ENCODE measurements at places on chromosomes 1 and 21. TPM values are rescaled to one million over a fixed set of nuclear protein-coding genes. Genes with fewer than 3 reads are reported as not detected.

Gene FAM177B
- 0.17 TPM for total RNA-seq

Gene RHBDL2
- total RNA-seq = 0.17 TPM

Gene CYP4A22
- total RNA-seq = 66.9 TPM

Gene GBP7
- 0.89 TPM for total RNA-seq

Gene SPRR3
- total RNA-seq = not detected

Gene UFC1
- 34.2 TPM for total RNA-seq

Gene MIXL1
- total RNA-seq = not detected

Gene VSIG8
- total RNA-seq = not detected

Gene KAZN
- total RNA-seq = 6.9 TPM

DNA sequence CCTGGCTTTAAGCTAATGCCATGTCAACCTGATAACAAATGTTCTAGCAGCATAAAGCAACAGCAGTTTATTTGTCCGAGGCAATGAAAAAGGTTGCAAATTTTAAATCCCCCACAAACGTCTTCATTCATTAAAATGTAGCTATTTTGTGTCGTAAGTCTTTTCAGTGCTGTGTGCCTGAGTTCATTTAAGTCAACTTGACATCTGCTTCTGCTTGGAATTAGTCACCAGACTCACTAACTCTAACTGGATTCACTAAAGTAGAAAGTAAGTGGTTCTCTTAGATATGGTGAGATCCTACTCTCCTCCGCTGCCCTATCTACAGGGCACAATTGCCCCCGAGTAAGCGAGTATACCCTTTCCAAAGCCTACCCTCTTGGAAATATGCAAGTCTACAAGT is 118.4 kb upstream of the CHRM3 start:
- H3K27ac ChIP-seq = no peak overlapping the region
- no peaks in the 10 kb centered on the region for H3K27me3 ChIP-seq
- H3K4me3 ChIP-seq = no peak overlapping the region
- no peak for DNase-seq
- no peaks in the 10 kb centered on the region for H3K36me3 ChIP-seq

- no peak overlapping the region for H3K4me3 ChIP-seq
- DNase-seq = no peak
- no peak overlapping the region for H3K27ac ChIP-seq
- H3K4me1 ChIP-seq = no peaks in the 10 kb centered on the region
- no peaks in the 10 kb centered on the region for H3K36me3 ChIP-seq
- H3K27me3 ChIP-seq = no peaks in the 10 kb centered on the region
Measured at GRCh38 chr1:20723537-20724363, 5.9 kb upstream of the KIF17 start.

DNA sequence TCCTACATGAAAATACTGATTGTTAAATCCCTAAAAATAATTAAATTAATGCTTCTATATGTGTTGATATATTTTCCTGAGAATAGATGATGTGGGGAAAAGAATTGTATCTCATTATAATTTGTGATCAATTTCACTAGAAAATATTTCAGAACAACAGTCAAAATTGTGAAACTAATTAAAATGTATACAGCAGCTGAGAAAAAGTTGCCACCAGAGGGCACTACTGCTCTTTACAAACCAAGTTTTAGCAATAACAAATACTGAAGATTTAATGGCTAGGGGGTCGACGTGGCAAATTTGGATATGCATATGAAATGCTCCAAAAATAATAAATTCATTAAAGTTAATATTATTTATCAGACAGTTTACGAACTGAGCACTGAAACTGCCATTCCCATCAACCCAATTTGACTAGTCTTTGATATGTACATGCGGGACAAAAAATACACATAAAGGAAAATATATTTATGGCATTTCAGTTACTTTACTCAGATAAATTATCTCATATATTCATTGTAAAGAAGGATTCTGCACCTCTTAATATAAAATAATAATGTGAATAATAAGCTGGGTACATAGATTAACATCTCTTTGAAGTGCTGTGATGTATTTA is 96.3 kb upstream of the TMPRSS15 start:
- H3K27ac ChIP-seq = no peak overlapping the region
- H3K4me3 ChIP-seq = no peak overlapping the region
- no peaks in the 10 kb centered on the region for H3K36me3 ChIP-seq
- H3K4me1 ChIP-seq = no peaks in the 10 kb centered on the region

DNA sequence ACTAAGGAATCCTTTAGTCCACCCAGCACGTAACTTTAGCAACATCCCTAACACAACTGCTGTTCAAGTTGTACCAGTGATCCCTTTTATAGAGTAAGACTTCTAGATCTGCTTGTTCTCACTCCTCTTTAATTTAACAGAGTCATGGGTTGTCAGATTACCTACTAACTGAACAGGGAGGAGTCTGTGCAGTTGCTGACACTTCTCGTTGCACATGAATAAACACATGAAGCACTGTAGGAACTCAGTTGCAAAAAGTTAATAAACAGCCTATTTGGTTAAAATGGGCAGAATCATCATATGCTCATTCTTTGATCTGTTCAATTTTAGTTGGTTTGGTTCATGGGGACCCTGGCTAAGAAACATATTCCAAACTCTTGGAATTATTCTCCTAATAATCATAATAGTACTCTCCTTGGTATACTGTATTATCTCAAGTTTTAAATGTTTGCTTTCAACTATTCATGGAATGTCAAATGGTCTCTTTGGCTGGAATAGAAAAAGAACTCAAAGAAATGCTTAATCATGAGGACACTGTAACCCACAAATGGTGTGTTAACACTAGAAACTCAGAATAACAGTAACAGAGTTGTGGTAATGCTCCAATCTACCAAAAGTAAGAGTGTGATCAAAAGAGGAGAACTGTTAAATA is 15.6 kb downstream of the PLPPR5 start:
- H3K4me3 ChIP-seq = no peak overlapping the region
- H3K4me1 ChIP-seq = no peaks in the 10 kb centered on the region
- H3K27ac ChIP-seq = no peak overlapping the region
- H3K27me3 ChIP-seq = no peaks in the 10 kb centered on the region
- no peaks in the 10 kb centered on the region for H3K36me3 ChIP-seq

DNA sequence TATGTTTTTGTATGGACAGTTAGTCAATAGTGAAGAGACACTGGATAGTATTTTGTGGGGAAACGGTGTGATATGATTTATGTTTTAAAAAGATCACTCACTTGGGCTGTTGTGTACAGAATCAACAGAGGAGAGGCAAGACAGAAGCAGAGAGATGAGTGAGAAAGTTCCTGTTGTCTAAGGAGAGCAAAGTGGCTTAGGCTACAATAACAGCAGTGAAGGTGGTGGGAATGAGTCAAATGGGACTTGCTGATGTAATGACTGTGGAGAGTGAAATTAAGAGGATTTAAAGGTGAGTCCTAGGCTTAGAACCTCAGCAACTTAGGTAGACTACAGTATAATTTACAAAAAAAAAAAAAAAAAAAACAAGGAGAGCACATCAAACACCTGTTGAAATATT is 169.2 kb upstream of the HP1BP3 start:
- no peaks in the 10 kb centered on the region for H3K27me3 ChIP-seq
- H3K4me1 ChIP-seq = no peaks in the 10 kb centered on the region
- H3K4me3 ChIP-seq = no peak overlapping the region
- H3K36me3 ChIP-seq = no peaks in the 10 kb centered on the region
- H3K27ac ChIP-seq = no peak overlapping the region
- DNase-seq = no peak

- no peak overlapping the region for H3K4me3 ChIP-seq
- no peaks in the 10 kb centered on the region for H3K4me1 ChIP-seq
- H3K27ac ChIP-seq = no peak overlapping the region
- no peaks in the 10 kb centered on the region for H3K27me3 ChIP-seq
- no peak for DNase-seq
Measured at GRCh38 chr21:17602874-17603273, 9.8 kb downstream of the BTG3 start.

- H3K36me3 ChIP-seq = no peaks in the 10 kb centered on the region
- no peak overlapping the region for H3K27ac ChIP-seq
- no peak for DNase-seq
Measured at GRCh38 chr1:110916669-110917306, 43.8 kb downstream of the CD53 start.

DNA sequence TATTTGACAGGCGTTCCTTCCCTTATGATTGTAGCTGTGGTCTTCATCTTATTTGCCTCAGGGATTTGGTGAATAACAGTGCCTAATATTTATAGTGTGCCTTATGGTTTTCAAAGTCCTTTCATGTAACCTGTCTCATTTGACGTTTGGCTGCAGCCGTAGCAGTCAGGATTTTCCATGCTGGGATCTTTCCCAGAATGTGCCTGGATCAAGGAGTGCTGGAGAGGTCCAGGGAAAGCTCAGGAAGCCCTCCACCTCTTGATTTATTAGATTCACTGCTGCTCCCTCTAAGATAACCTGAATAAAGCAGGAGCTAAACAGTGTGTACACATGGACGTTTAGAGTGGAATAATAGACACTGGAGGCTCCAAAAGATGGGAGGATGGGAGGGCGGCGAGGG is 5.2 kb downstream of the C1orf21 start:
- DNase-seq = no peak
- no peaks in the 10 kb centered on the region for H3K36me3 ChIP-seq
- no peak overlapping the region for H3K4me3 ChIP-seq
- no peaks in the 10 kb centered on the region for H3K27me3 ChIP-seq

GRCh38 chr1:18652791-18653190 is 22.1 kb downstream of the PAX7 start:
- no peak overlapping the region for H3K27ac ChIP-seq
- H3K27me3 ChIP-seq = peaks cover 4% of the 10 kb centered on the region
- no peaks in the 10 kb centered on the region for H3K36me3 ChIP-seq
- no peak overlapping the region for H3K4me3 ChIP-seq
- no peaks in the 10 kb centered on the region for H3K4me1 ChIP-seq

- no peak overlapping the region for H3K27ac ChIP-seq
- H3K36me3 ChIP-seq = no peaks in the 10 kb centered on the region
- H3K4me3 ChIP-seq = no peak overlapping the region
- H3K4me1 ChIP-seq = peaks cover 5% of the 10 kb centered on the region
- no peaks in the 10 kb centered on the region for H3K27me3 ChIP-seq
Measured at GRCh38 chr21:33655588-33656221, 13.4 kb downstream of the ITSN1 start.

DNA sequence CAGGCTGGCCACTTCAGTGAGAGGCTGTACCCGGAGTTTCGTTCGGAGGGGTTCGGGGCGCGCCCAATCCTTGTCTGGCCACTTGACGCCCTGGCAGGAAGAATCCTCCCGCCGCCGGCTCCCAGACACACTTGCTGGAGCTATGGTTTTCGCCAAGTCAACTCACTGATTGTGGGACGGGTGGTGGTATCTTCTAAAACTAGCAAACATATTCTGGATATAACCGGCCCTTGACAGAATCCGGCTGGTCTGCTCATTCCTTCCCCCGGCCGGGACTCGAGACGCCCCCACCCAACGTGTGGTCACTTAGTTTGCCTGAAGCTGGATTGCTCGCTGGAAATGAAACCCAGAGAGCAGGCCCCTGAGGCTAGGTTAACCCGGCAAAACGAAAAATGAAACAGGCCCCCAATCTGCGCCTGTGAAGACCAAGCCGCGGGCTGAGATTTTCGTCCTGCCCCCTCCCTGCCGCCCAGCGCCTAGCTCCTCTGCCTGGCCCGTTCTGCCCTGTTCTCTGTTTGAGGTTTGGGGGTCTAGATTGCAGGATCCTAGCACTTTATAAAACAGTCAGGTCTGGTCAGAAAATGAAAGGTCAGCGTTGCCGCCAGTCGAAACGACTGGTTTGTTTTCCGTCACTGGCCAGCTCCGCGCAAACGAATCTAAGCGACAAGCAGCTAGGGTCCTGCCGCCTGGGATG is 4.6 kb downstream of the GFI1 start:
- H3K36me3 ChIP-seq = no peaks in the 10 kb centered on the region
- H3K27ac ChIP-seq = no peak overlapping the region
- H3K27me3 ChIP-seq = no peaks in the 10 kb centered on the region
- peaks cover 52% of the 10 kb centered on the region for H3K4me1 ChIP-seq
- DNase-seq = no peak
- peak overlapping the region; percentile 7 for H3K4me3 ChIP-seq

GRCh38 chr1:36321119-36321951 is 2.1 kb downstream of the EVA1B start:
- no peak overlapping the region for H3K4me3 ChIP-seq
- peaks cover 25% of the 10 kb centered on the region for H3K4me1 ChIP-seq
- peak; percentile 55 for DNase-seq

- no peak overlapping the region for H3K4me3 ChIP-seq
- H3K36me3 ChIP-seq = no peaks in the 10 kb centered on the region
- DNase-seq = no peak
- H3K27ac ChIP-seq = no peak overlapping the region
- no peaks in the 10 kb centered on the region for H3K4me1 ChIP-seq
Measured at GRCh38 chr1:38328278-38329035, 281.9 kb upstream of the POU3F1 start.

DNA sequence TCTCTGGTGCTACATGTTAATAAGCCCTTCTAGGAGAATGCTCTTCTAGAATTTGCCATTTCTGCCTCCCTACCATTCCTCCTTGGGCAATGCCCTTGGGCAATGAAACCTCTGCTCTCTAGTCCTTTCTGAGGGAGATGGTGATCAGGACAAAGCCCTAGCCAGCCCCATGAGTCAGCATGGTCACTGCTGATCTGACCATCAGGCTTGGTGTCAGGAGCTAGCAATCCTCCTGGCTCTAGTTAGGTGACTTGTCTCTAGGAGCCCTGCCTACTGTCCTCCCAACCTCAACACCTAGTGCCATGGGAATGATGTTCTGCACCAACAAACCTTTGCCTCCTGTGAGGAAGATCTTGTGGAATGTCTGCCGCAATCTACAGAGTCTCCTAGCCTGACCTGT is 89.8 kb downstream of the NMNAT2 start:
- H3K4me3 ChIP-seq = no peak overlapping the region
- H3K27me3 ChIP-seq = no peaks in the 10 kb centered on the region
- H3K27ac ChIP-seq = no peak overlapping the region
- H3K36me3 ChIP-seq = no peaks in the 10 kb centered on the region
- no peak for DNase-seq

GRCh38 chr1:117678246-117678977 is 72.6 kb downstream of the TENT5C start:
- no peak overlapping the region for H3K27ac ChIP-seq
- H3K4me3 ChIP-seq = no peak overlapping the region
- no peaks in the 10 kb centered on the region for H3K36me3 ChIP-seq
- no peak for DNase-seq

DNA sequence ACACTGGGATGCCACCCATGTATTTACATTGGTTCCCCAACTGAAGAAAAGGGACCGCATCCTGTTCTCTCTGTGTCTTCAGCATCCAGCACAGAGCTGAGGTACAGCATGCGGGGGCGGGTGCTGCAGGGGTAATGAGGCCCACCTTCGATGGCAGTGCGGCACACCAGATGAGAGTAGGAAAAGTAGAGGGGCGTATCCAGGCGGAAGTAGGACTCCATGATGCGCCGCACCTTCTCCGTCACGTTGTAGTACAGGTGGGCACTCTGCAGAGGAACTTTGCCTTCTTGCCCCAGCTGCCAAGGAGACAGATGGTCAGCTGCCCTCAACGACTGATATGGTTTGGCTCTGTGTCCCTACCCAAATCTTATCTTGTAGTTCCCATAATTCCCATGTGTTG is 10.0 kb upstream of the CLDN19 start:
- no peak for DNase-seq
- H3K36me3 ChIP-seq = peaks cover 43% of the 10 kb centered on the region
- no peaks in the 10 kb centered on the region for H3K27me3 ChIP-seq
- H3K4me1 ChIP-seq = no peaks in the 10 kb centered on the region
